Omental fat pad (tissue), 4 donors: ENCODE measurements at places on chromosomes 16 and 17. TPM values are rescaled to one million over a fixed set of nuclear protein-coding genes. Genes with fewer than 3 reads are reported as not detected.

DNA sequence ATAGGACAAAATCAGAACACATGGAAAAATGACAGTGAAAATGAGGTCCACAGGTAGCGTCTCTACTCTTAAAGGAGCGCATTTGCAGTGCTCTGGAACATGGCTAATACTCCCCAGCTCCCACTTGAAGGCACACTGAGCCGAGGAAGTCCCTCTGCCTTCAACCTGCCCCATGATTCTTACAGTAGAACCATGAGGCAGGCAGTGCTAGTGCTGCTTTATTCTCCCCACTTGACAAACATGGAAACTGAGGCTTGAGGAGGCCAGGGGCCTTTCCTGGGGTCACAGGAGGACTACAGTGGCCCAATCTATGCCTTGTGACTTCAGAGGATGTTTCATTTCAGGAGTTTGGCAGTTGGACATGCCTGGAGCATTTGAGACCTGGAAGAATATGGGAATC lies 244.1 kb upstream of the MAF start:
- DNase-seq = no peak

DNA sequence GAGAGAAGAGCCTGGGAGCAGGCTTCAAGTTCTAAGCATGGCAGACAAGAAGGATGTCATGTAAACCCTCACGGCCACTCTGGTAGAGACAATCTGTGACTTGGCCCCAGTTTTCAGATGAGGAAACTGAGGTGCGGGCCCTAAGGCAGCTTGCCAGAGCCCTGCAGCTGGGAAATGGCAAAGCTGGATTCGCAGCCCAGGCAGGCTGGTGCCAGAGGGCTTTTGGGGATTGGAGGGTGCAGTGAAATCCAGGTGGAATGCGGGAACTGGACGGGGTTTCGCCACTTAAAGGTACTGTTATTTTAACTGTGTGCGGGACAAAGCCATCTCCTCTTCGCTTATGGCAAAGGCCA lies 477 bp upstream of the OSGIN1 start:
- DNase-seq = no peak

GRCh38 chr17:50900383-50900892 lies 34.3 kb upstream of the TOB1 start:
- DNase-seq = no peak

The CORO1A gene
- total RNA-seq = 53.6 TPM

The B3GNT9 gene
- 6.8 TPM for total RNA-seq

The DPEP3 gene
- total RNA-seq = not detected

DNA sequence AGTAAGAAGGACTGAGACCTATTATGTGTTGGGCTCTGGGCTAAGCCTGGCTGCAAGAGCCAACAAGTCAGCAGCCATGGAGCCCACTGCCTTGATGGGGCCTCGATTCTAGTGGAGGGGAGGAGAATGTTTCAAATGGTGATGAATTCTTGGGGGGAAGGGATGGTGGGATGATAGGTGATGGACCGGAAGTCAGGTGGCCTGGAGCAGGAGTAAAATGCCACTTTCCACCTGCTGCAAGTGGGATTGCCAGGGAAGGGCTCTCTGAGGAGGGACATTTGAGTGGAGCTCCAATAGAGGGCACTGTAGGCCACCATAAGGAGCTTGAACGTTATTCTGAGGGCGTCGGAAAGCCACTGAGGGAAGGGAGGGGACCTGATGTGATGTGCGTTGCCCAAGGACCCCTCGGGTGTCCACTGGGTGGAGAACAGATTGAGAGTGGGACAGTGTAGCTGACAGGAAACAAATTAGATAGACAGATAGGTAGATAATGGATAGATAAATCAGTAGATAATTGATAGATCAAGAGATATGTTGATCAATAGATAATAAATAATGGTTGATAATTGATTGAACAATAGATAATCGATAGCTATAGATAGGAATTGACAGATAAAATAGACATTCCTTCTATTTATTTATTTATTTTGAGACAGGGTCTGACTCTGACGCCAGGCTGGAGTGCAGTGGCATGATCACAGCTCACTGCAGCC lies 18.2 kb upstream of the NXPH3 start:
- DNase-seq = no peak

The TBC1D26 gene
- total RNA-seq = not detected

DNA sequence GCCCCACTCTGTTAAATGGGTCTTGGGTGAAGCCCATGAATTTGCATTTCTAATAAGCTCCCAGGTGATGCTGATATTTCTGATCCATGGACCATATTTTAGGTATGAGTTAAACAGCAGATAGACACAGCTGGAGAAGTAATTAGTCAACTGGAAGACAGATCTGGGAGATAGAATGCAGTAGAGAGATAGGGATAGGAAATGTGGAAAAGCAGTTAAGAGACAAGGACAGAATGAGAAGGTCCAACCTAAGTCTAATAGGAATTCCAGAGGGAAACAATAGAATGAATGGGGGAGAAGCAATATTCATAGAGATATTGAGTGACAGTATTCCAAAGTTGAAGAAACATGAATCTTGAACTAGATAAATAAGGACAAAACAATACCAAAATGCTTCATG lies 71.7 kb downstream of the GPRC5B start:
- DNase-seq = no peak

DNA sequence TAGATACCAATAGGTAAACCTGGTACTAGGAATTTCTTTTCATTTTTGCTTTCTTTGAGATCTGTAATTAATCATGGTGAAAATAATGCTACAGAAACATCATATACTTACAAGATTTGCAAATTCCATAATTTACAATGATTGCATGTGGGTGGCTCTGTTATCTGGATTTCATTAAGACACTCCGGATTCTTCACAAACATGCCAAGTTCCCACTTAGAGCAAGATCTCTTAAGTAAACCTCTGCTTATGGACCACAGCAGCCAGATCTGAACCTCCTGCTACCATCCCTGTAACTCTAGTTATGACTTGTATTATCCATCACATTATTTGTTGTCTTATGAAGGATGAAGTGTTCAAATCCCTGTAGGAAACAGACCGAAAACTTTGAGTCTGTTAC lies 424.7 kb downstream of the CDH13 start:
- no peak for DNase-seq

The PRR29 gene
- 0.72 TPM for total RNA-seq
